Immature natural killer cell (primary cell): ENCODE measurements at places on chromosomes 2 and 18.
A peak's percentile ranks its signal among the peaks of the same experiment; 100 is the strongest.

DNA sequence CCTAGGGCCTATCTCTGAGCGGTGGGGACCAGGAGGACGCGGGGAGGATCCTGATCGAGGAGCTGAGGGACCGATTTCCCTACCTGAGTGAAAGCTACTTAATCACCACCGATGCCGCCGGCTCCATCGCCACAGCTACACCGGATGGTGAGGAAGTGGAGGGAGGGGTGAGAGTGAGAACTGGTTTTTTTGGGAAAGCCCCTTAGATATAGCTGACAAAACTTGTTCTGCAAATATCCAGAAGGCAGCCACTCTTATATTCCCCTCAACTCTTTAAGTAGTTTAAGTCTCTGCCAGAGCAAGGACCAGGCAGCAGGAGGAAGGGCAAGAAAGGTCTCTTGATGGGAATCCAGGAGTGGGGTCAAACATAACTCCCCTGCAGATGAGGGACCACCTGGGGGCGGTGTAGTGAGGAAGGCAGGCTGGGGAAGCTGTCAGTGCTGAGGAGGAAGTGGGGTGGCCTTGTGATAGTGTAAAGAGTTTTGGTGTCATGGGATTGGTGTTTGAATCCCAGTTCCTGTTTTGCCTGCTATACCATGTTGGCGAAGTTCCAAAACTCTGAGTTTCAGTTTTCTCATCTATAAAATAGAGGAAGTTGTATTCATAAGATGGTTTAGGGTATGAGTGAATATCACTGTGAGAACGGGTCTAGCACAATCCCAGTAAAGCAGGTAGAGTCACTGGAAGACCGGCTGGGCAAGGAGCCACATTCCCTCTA lies 3.4 kb downstream of the NAGK start:
- peaks cover 75% of the 10 kb centered on the region for H3K4me1 ChIP-seq
- peaks cover 12% of the 10 kb centered on the region for H3K36me3 ChIP-seq
- peak; percentile 17 for DNase-seq
- peak overlapping the region; percentile 20 for H3K4me3 ChIP-seq
- peak overlapping the region; percentile 100 for H3K27ac ChIP-seq

DNA sequence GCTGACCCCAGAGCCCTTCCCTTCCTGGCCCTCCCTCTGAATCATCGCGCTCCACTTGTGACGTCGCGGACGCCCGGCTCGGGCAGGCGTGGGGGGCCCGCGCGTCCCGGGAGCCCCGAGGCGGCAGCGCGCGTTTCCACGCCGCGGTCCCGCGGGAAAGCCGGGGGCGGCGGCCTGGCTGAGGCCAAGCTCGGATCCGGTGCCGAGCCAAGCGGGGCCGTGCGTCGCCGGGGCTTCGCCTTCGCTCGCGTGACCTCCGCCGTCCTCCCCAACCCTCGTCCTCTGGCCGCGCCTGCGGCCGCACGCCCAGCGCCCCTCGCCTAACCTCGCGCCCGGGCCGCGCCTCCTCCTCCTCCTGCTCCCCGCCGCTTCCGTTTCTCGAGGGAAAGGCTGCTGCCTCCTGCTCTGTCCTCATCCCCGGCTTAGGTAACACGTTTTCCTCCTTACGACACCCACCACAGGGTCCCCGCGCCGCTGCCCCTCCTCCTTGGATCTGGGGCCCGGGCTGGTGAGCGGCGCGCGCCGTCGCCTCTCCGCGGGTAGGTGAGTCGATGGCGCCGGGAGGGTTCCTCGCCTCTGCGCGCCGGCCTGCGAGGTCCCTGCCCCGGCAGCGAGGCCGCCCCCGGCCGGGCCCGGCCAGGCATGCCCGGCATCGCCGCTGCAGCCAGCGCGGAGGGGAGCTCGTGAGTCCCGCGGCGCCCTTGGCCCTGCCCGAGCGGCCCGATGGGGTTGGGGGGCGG lies at the start of gene INPP1:
Gene INPP1 (plus strand): TSS at position 54 of the 740 bp plus-strand sequence. CDS start 16,514 bp downstream, outside the sequence.
- peak within 1 kb of the TSS; percentile 90 for H3K4me3 ChIP-seq
- peaks cover 24% of the 10 kb centered on the region for H3K4me1 ChIP-seq
- peaks cover 7% of the 10 kb centered on the region for H3K27me3 ChIP-seq
- H3K36me3 ChIP-seq: no peaks in the 10 kb centered on the region
- DNase-seq: peak; percentile 59
- peak within 1 kb of the TSS; percentile 88 for H3K27ac ChIP-seq

DNA sequence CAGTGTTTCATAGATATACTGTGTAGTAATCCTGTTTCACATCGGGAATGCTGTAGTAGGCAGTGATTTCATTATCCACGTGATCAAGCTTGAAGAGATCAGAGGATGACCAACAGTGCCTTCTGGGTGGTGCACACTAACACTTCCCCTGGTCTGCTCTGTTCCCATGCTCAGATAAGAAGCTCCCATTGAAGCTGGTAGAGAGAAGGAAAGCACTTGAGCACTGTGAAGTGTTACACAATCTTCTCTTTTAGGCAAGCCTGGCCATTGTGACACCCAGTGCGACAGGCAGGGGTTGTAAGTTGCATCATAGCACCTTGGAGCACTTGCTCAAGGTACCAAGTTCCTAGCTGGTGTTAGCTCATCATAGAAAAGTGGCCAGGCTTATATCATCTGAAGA lies 30.6 kb upstream of the GPD2 start:
- H3K4me3 ChIP-seq: no peak overlapping the region
- H3K27ac ChIP-seq: no peak overlapping the region
- no peak for DNase-seq
- H3K4me1 ChIP-seq: peaks cover 9% of the 10 kb centered on the region

- no peaks in the 10 kb centered on the region for H3K36me3 ChIP-seq
- H3K4me3 ChIP-seq: no peak overlapping the region
- no peaks in the 10 kb centered on the region for H3K27me3 ChIP-seq
- H3K4me1 ChIP-seq: no peaks in the 10 kb centered on the region
- no peak for DNase-seq
Observed at GRCh38 chr2:123364243-123364896, 660.7 kb upstream of the CNTNAP5 start.

DNA sequence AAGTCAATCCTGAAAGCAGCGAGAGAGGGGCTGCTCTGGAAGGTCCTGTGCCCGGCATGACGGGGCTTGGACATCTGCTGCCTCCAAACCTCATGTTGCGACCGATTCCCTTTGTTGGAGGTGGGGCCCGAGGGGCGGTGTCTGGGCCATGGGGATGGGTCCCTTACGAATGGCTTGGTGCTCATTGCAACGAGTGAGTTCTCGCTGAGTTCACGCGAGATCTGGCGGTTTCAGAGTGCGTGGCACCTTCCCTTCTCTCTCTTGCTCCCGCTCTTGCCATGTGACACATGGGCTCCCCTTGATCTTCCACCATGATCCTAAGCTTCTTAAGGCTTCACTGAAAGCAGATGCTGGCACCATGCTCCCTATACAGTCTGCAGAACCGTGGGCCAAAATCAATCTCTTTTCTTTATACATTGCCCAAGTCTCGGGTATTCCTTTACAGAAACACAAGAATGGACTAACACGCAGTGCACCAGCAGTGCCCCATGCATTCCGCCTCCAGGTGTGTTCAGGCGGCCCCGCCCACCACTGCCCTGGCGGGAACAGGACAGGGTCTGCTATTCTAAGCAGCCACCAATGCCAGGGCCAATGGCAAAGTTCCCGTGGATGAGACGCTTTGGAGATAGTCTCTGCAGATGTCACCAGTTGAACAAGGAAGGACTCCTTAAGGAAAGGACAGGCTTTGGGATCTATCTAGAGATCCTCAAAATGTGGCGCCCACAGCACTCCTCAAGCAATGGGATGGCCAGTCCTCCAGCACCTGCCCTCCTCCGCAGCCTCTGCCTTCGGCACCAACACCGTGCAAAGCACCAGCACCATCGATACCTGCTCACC lies 63.4 kb downstream of the ZNF516 start:
- peaks cover 3% of the 10 kb centered on the region for H3K27me3 ChIP-seq
- DNase-seq: no peak
- H3K36me3 ChIP-seq: peaks cover 19% of the 10 kb centered on the region
- H3K27ac ChIP-seq: no peak overlapping the region
- H3K4me1 ChIP-seq: peaks cover 44% of the 10 kb centered on the region

DNA sequence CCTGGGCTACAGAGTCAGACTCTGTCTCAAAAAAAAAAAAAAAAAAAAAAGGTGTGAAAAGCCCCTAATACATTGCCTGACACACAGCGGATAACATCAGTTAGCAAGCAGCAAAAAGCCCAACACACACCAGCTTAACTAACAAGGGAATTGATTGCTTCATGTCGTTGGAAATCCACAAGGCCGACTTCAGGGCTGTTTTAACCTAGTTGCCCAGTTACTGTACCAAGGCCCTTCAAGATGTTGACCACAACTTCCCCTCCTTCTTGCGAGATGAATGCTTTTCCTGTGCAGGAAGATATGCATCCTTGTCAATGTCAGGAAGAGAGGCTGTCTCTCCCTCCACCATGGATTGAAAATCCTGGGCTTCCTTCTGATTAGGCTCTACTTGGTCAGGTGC lies 202.9 kb downstream of the MIB1 start:
- peaks cover 3% of the 10 kb centered on the region for H3K27me3 ChIP-seq
- H3K4me3 ChIP-seq: no peak overlapping the region
- no peaks in the 10 kb centered on the region for H3K36me3 ChIP-seq
- DNase-seq: no peak
- no peak overlapping the region for H3K27ac ChIP-seq

DNA sequence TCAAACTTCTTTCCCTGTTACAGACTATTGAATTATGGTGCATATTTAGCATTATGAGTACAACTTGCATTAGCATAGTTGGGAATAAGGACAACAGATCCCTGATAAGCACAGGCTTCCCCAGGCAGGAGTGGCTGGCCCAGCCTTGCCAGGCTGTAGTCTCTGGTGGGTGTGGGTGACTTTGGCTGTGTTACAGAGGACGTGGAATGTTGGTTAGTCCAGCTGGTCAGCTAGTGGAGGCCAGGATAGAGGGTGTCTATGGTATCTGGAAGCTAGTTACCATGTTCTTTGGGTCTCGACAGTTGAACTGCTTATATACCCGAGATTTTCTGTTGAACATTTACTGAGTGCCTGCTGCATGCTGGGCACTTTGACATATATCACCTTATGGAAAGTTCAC lies 4.7 kb downstream of the SH3RF3 start:
- H3K36me3 ChIP-seq: no peaks in the 10 kb centered on the region
- no peak overlapping the region for H3K4me3 ChIP-seq
- no peak for DNase-seq
- H3K4me1 ChIP-seq: peaks cover 11% of the 10 kb centered on the region
- H3K27me3 ChIP-seq: peaks cover 7% of the 10 kb centered on the region

- no peaks in the 10 kb centered on the region for H3K4me1 ChIP-seq
- H3K36me3 ChIP-seq: no peaks in the 10 kb centered on the region
- no peaks in the 10 kb centered on the region for H3K27me3 ChIP-seq
- H3K27ac ChIP-seq: no peak overlapping the region
Observed at GRCh38 chr18:43396266-43396665, 119.0 kb upstream of the SYT4 start.

DNA sequence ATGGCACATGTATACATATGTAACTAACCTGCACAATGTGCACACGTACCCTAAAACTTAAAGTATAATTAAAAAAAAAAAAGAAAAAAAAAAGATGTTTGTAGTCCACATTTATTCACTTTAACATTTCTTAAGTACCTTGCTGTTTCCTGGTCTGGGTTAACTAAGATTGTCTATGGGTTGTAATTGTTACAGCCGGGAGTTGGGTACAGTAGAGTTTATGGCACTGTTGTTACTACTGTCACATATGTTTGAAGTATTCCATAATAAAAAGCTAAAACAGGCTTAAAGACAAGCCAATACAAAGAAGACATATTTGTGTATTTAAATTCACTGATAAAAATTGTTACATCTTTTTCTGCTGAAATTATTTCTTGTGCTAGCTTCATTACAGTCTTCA lies 36.2 kb downstream of the GCC2 start:
- DNase-seq: no peak
- H3K27me3 ChIP-seq: no peaks in the 10 kb centered on the region
- peaks cover 48% of the 10 kb centered on the region for H3K36me3 ChIP-seq

DNA sequence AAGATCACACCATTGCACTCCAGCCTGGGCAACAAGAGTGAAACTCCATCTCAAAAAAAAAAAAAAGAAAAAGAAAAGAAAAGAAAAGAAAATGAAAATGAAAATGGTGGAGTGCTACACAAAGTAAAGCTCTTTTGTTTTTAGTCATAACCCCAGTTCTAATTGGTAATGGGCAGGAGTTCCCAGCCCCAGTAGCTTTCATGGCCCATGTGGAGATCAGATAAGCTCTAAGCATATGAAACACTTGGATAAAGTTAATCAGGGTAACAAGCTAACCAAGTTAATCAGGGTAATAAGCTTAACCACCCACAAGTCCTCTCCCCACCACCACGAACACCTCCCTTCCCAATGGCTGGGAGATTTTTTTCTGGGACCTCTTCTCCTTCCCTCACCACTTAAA lies 240.8 kb downstream of the BCL11A start:
- H3K27ac ChIP-seq: no peak overlapping the region
- no peak for DNase-seq
- peaks cover 2% of the 10 kb centered on the region for H3K27me3 ChIP-seq
- H3K4me3 ChIP-seq: no peak overlapping the region
- no peaks in the 10 kb centered on the region for H3K36me3 ChIP-seq

DNA sequence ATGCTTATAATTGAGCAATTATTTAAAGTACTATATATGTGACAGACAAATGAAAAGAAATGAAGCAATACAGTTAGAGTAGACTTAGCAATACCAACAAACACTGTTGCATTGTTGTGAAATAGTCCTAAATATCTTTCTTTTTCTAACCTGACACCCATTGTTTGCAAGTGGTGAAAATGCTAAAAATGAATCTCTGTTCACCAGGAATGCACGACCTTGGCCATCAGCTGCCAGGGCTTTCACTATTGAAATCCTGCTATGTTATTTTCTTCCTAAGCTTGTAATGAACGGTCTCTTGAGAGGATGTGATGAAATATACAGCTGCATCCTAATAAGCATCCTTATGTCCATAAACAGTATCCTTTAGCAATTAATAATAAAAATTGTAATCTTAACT lies 136.2 kb upstream of the MGAT5 start:
- no peak overlapping the region for H3K27ac ChIP-seq
- no peak overlapping the region for H3K4me3 ChIP-seq
- DNase-seq: no peak
- peaks cover 26% of the 10 kb centered on the region for H3K4me1 ChIP-seq
- no peaks in the 10 kb centered on the region for H3K36me3 ChIP-seq

GRCh38 chr2:53018825-53019425 lies 748.7 kb upstream of the CHAC2 start:
- H3K4me3 ChIP-seq: no peak overlapping the region
- DNase-seq: no peak
- H3K27ac ChIP-seq: no peak overlapping the region

- peaks cover under 1% of the 10 kb centered on the region for H3K27me3 ChIP-seq
- DNase-seq: no peak
- H3K27ac ChIP-seq: no peak overlapping the region
- no peak overlapping the region for H3K4me3 ChIP-seq
- no peaks in the 10 kb centered on the region for H3K4me1 ChIP-seq
Observed at GRCh38 chr2:40400336-40400953, 51.4 kb downstream of the SLC8A1 start.

- peak overlapping the region; percentile 86 for H3K27ac ChIP-seq
- H3K36me3 ChIP-seq: no peaks in the 10 kb centered on the region
- no peak overlapping the region for H3K4me3 ChIP-seq
Observed at GRCh38 chr2:241308267-241308666, 7.2 kb downstream of the HDLBP start.

DNA sequence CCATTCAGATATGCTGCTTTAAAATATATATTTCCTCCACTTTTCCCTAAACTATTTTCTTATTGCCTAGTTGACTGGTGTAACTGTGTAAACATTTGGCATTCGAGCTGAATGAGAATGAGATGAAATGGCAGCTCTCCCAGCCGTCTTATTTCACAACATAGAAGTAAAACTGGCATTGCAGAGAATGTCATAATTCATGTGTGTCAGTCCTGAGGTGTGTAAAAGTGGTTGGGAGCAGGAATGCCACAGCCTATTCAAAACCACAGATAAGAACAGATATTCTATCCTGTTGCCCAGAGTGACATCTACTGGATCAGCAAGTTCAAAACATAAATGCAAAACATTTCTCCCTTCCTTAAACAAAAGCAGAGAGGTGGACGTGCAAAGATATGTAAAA lies 565.5 kb upstream of the CHAC2 start:
- H3K27ac ChIP-seq: no peak overlapping the region
- H3K4me3 ChIP-seq: no peak overlapping the region
- H3K4me1 ChIP-seq: no peaks in the 10 kb centered on the region
- H3K27me3 ChIP-seq: peaks cover under 1% of the 10 kb centered on the region
